Testis (tissue), 5 donors: ENCODE measurements at places on chromosomes 7 and 10. TPM values are rescaled to one million over a fixed set of nuclear protein-coding genes. Genes with fewer than 3 reads are reported as not detected.

Gene ZNF25
- polyA plus RNA-seq, result 9.5 TPM

Gene APBB1IP
- 3.0 TPM for polyA plus RNA-seq

Gene KNDC1
- 4.2 TPM for polyA plus RNA-seq

Gene DGKI
- 6.6 TPM for polyA plus RNA-seq

Gene C10orf105
- polyA plus RNA-seq, result 1.7 TPM

Gene FFAR4
- 1.3 TPM for polyA plus RNA-seq

Gene SLC16A12
- 2.8 TPM for polyA plus RNA-seq

Gene MYPN
- polyA plus RNA-seq, result 2.3 TPM

Gene BAG3
- 50.3 TPM for polyA plus RNA-seq

Gene CD36
- polyA plus RNA-seq, result 12.8 TPM

Gene GRM8
- 8.2 TPM for polyA plus RNA-seq

Gene MCU
- polyA plus RNA-seq, result 15.0 TPM

Gene SPDYE6
- polyA plus RNA-seq, result 6.7 TPM

Gene HECW1
- 14.5 TPM for polyA plus RNA-seq
